Non-pigmented ciliary epithelial cell (primary cell): ENCODE measurements at places on chromosomes 2 and 18.

- DNase-seq = no peak
These were observed 70.2 kb downstream of the DLGAP1 start for GRCh38 chr18:4384932-4385331.

DNA sequence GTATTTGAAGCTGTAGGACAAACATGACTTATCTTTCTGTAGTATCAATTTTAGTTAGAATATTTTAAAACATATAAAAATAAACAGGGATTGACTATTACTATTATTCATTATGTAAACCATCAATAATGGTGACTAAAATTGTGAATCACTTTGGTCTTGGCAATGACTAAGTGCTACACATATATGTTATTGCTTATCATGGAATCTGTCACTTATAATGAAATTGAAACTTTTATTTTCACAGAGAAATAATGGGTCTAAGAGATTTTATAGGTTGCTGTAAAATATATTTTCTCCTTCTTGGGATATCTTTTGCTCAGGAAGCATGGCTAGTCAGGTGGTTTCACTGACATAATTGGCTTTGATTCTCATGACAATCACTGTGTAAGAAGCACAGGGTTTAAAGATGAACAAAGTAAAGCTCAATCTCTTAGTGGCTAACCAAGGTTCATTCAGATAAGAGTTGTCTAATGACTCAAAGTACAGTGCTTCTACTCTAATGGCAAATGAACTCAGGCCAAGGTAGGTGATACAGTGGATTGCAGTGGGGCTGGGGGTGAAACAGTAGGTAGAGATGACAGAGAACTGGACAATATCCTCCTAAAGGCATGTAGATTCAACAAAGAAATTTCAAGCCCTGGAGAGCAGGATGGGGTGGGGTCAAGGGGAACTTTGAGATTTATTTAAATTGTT is 98.6 kb upstream of the FANCL start:
- no peak for DNase-seq

GRCh38 chr2:71715241-71715750 is 261.9 kb downstream of the DYSF start:
- DNase-seq = no peak

GRCh38 chr2:119293900-119294299 is 70.3 kb downstream of the STEAP3 start:
- DNase-seq = no peak

GRCh38 chr2:105752691-105753358 is 8.1 kb downstream of the NCK2 start:
- DNase-seq = no peak
